T-cell (primary cell): ENCODE measurements at places on chromosomes 6 and 20.

DNA sequence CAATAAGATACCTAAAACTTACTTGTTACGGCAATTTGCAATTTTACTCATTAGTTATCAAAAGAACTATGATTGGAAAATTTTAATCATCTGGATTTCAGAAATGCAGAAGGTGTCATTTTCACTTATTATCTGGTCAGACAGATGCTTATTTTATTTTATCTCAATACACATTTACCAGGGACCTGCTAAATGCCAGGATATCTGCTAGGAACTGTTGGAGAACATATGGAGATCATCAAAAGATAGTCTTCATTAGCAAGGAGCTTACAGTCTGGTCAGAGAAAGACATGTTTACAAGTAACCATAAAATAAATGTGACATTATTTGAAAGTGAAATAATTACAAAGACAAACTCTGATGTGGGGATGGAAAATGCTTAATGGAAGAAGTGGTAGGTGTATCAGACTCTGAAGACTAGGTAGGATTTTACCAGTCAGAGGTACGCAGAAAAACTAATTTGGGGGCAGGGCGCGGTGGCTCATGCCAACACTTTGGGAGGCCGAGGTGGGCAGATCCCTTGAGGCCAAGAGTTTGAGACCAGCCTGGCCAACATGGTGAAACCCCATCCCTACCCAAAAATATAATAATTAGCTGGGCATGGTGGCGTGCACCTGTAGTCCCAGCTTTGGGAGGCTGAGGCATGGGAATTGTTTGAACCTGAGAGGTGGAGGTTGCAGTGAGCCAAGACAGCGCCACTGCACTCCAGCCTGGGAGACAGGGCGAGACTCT, 137.8 kb downstream of the MYB start:
- no peaks in the 10 kb centered on the region for H3K36me3 ChIP-seq
- no peak overlapping the region for H3K27ac ChIP-seq
- H3K4me3 ChIP-seq, result no peak overlapping the region
- H3K4me1 ChIP-seq, result peaks cover 3% of the 10 kb centered on the region
- DNase-seq, result no peak
- H3K27me3 ChIP-seq, result no peaks in the 10 kb centered on the region

GRCh38 chr20:5096463-5096862, 23.3 kb downstream of the PCNA start:
- no peak overlapping the region for H3K4me3 ChIP-seq
- H3K27me3 ChIP-seq, result no peaks in the 10 kb centered on the region
- no peak for DNase-seq

GRCh38 chr6:134734312-134734869, 215.5 kb downstream of the ALDH8A1 start:
- H3K4me3 ChIP-seq, result no peak overlapping the region
- no peaks in the 10 kb centered on the region for H3K36me3 ChIP-seq
- DNase-seq, result no peak
- no peaks in the 10 kb centered on the region for H3K4me1 ChIP-seq
- H3K27me3 ChIP-seq, result no peaks in the 10 kb centered on the region

DNA sequence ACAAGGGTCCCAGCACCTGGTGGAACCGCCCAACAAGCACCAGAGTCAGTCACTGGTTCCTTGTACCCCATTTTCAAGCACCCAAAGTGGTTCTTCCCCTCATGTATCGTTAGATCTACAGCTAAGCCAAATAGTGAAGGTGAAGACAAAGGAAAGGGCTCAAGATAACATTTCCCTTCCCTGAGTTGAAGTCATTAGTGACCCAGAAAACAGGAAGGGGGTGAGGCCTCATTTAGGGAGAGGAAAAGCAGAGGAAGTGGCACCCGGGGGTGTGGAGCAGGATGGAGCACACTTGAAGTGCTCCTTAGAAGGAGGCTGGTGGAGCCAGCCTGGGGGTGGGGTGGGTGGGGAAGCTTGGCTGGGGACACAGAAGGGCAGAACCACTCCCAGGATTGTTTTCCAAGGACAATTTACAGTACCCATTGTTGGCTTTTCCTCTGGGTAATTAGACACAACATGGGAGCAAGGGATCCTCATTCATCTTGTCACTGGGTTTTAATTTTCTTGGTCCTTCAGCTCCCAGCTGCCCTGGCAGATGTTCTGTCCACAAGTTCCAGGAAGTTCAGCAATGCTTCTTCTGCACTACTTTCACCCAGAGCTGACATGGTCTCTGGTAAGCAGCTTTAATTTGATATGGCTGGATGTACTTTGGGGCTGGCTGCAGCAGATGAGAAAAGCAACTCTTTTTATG, 73.3 kb upstream of the CD93 start:
- H3K27ac ChIP-seq, result no peak overlapping the region
- no peaks in the 10 kb centered on the region for H3K36me3 ChIP-seq
- no peak overlapping the region for H3K4me3 ChIP-seq
- H3K4me1 ChIP-seq, result peaks cover 11% of the 10 kb centered on the region

DNA sequence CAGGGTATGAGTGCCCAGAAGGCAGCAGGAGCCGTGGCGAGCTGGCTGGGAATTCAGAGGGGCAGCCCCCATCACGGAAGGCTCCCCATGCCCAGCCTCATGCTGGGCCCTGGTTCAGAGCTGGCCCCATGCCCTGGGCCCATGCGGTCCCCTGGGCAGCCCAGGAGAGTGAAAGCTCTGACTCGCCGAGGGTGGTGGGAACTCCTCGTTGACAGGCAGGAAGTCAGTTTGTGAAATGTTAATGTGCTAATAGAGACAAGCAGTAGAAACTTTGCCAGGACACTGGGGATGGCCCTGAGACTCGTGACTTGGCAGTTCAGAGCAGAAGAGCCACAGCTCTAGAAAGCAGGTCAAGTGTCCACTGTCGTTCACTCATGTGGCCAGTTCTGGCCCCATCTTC, 353.0 kb downstream of the TAF4 start:
- H3K27ac ChIP-seq, result no peak overlapping the region
- H3K4me3 ChIP-seq, result no peak overlapping the region
- no peaks in the 10 kb centered on the region for H3K27me3 ChIP-seq

- no peak overlapping the region for H3K27ac ChIP-seq
- peaks cover 10% of the 10 kb centered on the region for H3K36me3 ChIP-seq
- H3K4me1 ChIP-seq, result no peaks in the 10 kb centered on the region
Measured at GRCh38 chr6:143806282-143807102, 36.6 kb upstream of the LTV1 start.

GRCh38 chr6:135537741-135538301, 40.3 kb upstream of the AHI1 start:
- no peak overlapping the region for H3K27ac ChIP-seq
- H3K4me1 ChIP-seq, result peaks cover 8% of the 10 kb centered on the region
- H3K27me3 ChIP-seq, result no peaks in the 10 kb centered on the region
- H3K4me3 ChIP-seq, result no peak overlapping the region
- no peaks in the 10 kb centered on the region for H3K36me3 ChIP-seq
- DNase-seq, result no peak

- no peak for DNase-seq
- no peaks in the 10 kb centered on the region for H3K4me1 ChIP-seq
- H3K27ac ChIP-seq, result no peak overlapping the region
- peaks cover 3% of the 10 kb centered on the region for H3K27me3 ChIP-seq
- H3K36me3 ChIP-seq, result no peaks in the 10 kb centered on the region
Measured at GRCh38 chr6:127058027-127058426, 60.4 kb upstream of the RSPO3 start.
